ENCODE measurements at places on chromosomes 13 and 19. TPM values are rescaled to one million over a fixed set of nuclear protein-coding genes. Genes with fewer than 3 reads are reported as not detected.

MTMR6 gene
- 30.4 TPM for total RNA-seq

VSTM1 gene
- total RNA-seq = not detected

COL4A1 gene
- 43.2 TPM for total RNA-seq

MISP3 gene
- 0.25 TPM for total RNA-seq

SMIM44 gene
- total RNA-seq = not detected

CDC42EP5 gene
- 3.8 TPM for total RNA-seq

LINGO3 gene
- under 0.01 TPM for total RNA-seq

BICRA gene
- 7.9 TPM for total RNA-seq

PDE4A gene
- total RNA-seq = 3.7 TPM

ZSCAN1 gene
- total RNA-seq = not detected

PEX11G gene
- total RNA-seq = 3.2 TPM

EXOC3L2 gene
- total RNA-seq = not detected

ABCC4 gene
- total RNA-seq = 41.4 TPM

SBSN gene
- 1.7 TPM for total RNA-seq

Data from uterine smooth muscle cell (primary cell).